Right renal pelvis (tissue), 4 donors: ENCODE measurements at places on chromosomes 4 and X.

DNA sequence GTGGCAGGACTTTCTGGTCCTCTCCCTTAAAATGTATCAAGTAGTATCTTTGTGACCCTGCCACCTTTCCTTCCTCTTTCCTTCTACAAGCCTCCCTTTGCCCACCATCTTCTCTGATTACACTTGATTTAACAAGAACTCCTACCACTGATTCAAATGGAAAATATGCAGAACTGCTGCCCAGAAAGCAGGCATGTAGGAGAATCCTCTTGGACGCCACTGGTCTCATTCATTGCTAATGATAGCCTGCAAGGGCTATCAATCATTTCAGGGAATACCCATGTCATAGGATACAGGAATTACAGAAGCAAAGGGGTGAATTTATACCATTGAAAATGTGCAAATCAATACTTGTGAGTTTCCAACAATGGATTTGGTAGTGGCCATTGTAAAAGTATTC, 294.6 kb upstream of the NRK start:
- DNase-seq = no peak

GRCh38 chr4:4981427-4981826, 37.8 kb downstream of the CYTL1 start:
- DNase-seq = no peak

DNA sequence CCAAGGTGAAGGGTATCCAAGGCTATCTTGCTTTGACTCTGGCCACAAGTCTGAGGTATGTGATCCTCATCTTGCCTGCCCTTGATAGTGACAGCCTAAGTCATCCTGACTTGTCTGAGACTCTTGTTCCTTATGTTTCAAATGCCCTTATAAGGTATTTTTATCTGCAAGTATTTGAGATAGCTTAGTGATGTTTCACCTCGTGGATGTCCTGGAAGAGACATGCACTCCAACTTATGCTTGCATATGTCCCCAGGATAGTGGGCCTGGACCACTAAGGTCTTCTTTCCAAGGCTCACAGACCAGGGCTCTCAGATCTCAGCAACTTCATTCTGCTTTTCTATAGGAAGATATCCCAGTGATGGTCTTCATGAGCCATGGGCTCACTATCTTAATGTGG, 120.5 kb upstream of the WDR1 start:
- DNase-seq = no peak

- DNase-seq = no peak
Measured at GRCh38 chr4:38188631-38189101, 228.5 kb downstream of the PTTG2 start.

GRCh38 chr4:681736-682451, 7.1 kb downstream of the SLC49A3 start:
- DNase-seq = no peak

DNA sequence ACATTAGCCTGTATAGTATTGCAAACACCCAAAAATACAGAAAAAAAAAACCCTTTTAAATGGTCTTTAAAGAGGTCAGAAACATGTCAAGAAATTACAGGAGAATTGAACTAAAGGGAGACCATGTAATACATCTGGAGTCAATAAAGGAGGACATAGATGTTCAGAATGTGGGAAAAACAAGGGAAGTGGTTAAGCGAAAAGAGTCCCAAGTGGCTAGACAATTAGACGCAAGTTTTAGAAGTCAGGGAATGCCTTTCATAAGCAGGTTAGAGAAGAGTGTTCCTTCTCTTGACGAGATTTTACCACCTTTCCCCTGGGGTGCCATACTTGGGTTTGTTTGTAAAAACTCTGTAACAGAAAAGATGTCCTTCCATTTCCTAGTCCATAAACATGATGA, 7.8 kb downstream of the LNX1 start:
- no peak for DNase-seq

GRCh38 chrX:100636321-100636991, at the start of gene TSPAN6:
TSPAN6 (minus strand) TSS chrX:100636806; CDS start chrX:100636694, 112 bp downstream.
- DNase-seq = peak; percentile 76

DNA sequence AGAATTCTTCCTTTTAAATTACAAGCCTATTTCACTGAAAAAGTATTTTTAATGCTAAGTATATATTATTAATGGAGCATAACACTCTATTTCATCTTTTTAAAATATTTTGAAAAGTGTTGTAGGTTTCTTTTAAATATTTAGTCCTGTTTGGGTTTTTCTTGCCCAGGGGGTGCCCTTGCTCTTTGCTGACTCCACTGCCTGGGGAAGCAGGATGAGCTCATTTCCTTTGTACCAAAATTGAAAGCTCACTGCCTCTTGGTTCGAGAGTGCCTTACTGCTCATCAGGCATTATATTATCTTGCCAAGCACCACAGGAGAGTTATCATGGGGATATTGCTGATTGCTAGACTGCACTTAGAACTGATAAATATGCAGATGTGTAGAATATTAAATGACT, 819.2 kb downstream of the PCDH18 start:
- no peak for DNase-seq

DNA sequence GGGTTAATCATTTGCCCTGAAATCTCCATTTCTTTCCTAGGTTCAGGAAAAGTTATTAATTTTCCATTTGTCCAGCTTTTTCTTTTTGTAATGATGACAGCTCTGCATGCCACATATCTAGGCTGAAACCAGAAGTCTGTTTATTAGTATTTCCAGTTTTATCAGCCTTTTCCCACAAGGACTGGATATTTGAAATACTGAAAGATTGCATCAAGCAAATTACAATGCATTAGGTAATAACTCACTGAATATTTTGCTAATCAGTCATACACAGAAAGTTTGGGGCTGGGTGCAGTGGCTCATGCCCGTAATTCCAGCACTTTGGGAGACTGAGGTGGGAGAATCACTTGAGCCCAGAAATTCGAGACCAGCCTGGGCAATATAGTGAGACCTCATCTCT, 21.5 kb downstream of the SLC9A7 start:
- DNase-seq = no peak
